ENCODE measurements at places on chromosomes 11 and 22. TPM values are rescaled to one million over a fixed set of nuclear protein-coding genes. Genes with fewer than 3 reads are reported as not detected.

DNA sequence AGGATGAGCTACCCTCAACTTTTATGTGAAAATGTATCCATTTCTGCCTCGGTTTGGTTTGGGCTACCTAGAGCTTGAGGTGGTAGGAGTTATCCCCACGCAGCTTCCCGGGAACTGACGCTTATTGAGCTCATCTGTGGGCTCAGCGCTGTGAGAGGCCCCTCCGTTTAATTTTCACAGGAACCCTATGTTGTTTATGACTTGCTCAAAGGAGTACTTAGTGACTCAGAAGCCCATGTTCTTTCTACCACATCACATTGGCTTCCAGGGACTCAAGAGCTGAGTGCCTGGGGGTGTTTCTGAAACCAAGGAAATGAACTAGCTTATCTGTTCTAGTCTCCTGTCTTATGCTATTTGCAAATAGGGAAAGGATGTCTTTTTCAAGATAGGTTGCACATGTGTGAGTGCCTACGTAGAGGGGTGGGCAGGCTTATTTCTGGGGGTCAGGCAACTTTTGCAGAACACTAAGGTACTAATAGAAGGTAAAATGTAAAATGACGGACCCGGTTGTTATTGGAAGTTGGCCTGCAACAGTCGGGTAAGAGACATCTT, 40.5 kb downstream of the MICAL2 start:
- DNase-seq: peak; percentile 61

DNA sequence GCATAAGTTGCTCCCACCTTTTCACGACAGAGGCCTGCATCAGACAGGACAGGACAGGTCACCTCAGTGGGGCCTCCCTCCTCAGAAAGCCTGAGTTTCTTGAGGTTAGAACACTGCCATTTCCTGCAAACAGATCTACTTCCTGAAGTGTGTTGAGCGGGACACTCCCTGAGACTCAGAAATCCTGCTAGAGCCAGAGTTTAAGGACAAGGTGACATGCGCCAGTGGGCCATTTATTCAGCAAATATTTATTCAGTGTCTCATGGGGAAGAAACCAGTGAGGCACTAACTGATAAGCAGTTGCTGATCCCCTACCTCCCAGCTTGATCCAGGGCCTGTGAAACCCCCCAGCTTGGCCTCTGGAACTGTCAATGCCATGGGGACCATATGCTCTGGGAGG, 454.6 kb downstream of the SOX6 start:
- DNase-seq: no peak

Gene UCP2
- 271 TPM for total RNA-seq

DNA sequence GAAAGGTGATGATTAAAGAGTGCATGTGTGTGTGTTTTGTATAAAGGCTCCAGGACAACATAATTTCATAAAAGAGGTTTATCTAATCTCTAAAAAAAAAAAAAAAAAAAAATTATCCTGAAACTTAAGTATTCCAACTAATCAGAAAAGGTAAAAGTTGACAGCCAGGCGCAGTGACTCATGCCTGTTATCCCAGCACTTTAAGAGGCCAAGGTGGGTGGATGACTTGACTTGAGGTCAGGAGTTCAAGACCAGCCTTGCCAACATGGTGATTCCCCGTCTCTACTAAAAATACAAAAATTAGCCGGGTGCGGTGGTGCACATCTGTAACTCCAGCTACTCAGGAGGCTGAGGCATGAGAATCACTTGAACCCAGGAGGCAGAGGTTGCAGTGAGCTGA, 632.7 kb upstream of the CHORDC1 start:
- DNase-seq: no peak

DNA sequence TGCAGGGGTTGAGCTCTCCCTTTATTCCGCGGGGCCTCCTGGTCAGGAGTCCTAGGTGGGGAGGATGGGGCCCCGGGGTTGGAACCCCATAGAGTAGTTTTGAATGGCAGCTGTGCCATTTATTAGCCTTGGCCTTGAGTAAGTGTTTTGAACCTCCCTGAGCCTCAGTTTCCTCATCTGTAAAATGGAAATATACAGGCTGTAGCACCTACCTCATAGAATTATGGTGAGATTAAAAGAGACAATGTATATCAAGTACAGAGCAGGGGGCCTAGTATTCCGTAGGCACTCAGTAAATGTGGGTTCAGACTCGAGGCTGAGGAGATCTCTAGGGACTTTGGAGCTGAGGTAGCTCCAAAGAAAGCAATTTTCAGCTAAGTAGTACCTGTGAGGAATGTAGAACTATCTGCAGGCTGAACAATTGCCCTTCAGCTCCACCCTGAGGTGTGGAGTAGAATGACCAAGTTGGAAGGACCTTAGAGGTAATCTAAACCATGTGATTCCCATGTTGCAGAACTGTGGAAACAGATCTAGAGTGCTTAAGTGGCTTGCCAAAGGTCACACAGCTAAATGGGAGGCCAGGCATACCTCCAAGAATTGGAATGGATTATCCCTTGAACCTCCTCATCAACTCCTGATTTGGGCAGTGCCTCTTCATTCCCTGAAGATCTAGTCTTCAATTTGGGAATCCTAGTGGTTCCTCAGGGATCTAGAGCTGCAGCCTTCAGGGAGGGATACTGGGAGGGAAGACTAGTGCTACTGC, 682 bp downstream of the PGAP2 start:
- no peak for DNase-seq

DNA sequence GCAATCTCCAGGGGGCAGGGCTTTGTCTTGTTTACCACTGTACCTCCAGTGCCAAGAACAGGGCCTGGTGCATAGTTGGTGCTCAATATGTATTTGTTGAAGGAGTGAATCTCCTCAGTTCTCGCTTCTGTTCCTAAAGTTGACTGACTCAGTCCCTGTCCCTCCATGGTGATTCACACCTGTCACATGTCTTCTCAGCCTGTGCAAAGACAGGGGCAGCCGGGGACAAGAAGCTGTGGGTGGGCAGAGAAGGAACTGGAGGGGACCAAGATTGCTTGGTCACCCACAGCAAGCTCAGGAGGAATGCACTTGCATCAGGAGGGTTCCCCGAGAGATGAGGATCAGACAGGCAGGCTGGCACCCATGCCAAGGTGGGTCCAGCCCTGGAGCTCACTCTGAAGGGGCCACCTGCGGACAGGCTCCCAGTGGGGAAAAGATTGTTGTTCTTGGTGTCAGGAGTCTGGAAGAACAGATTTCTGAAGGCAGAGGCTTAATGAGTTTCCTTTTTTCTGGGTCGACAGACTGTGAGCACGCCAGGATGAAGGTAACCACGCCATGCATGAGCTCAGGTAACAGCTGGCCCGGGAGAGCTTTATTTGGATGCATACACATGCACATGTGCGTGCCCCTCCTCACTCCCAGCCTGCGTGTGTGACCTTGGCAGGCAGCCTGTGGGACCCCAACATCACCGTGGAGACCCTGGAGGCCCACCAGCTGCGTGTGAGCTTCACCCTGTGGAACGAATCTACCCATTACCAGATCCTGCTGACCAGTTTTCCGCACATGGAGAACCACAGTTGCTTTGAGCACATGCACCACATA, 16.9 kb downstream of the IL17RA start:
- no peak for DNase-seq

GRCh38 chr11:10619131-10619680, 50.7 kb upstream of the LYVE1 start:
- DNase-seq: no peak

GRCh38 chr22:28232204-28232603, 313.1 kb upstream of the PITPNB start:
- DNase-seq: no peak

DNA sequence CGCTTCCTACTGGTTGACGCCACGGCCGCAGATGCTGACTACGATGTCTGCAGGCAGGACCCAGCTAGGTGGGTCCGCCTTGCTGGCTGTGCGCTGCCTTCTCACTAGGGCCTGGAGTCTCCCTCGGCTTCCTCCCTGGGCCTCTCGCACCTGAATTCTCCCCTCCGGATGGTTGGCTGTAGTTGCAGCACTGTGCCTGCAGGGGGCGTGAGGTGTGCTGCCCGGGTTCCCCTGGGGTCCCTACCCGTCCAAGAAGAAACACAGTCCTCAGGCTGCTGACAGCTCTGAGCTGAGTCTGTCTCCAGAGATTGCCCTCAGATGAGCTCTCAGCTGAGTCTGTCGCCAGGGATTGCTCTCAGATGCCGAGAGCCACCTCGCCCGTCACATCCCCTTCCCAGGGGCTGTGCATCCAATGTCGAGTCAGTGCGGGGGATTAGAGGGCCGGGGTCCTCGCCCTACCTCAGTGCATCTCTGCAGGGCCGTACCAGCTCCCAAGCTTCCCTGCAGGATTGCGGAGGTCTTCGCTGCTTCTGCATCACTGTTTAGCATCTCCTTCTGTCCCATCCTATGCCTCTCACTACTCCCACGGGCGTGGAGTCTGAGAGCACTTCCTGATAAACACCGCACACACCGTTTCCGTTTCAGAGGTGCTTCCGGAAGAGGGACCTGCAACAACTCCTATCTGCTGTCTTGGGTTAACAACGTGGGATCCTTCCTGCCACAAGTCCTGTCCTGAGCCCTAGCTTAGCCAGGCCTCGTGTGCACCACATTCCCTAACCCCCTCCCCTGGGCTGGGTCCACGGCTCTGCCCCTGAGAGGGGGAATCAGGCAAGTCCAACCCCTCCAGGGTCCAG, 196.9 kb downstream of the CSNK2A3 start:
- DNase-seq: peak; percentile 75
